ENCODE measurements at places on chromosomes 16 and 17. TPM values are rescaled to one million over a fixed set of nuclear protein-coding genes. Genes with fewer than 3 reads are reported as not detected.

DNA sequence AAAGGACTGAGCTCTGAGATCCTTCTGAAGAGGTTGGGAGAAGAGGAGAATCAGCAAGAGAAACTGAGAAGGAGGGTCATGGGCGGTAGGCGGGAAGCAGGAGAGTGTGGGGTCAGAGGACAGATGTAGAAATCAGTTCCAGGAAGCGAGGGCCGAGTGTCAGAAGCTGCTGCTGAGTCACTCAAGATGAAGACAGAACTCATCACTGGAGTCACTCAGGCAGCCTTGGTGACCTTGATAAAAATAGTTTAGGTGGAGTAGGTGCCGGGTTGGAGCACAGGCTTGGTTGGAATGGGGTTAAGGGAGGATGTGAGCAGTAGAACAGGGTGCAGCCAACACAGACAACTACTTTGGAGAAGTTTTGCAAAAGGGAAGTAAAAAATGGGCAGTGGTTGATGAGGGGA lies 6.1 kb upstream of the ITGAM start:
- H3K4me3 ChIP-seq = no peak overlapping the region
- no peaks in the 10 kb centered on the region for H3K36me3 ChIP-seq
- peaks cover 2% of the 10 kb centered on the region for H3K27me3 ChIP-seq
- DNase-seq = no peak
- no peaks in the 10 kb centered on the region for H3K4me1 ChIP-seq

DNA sequence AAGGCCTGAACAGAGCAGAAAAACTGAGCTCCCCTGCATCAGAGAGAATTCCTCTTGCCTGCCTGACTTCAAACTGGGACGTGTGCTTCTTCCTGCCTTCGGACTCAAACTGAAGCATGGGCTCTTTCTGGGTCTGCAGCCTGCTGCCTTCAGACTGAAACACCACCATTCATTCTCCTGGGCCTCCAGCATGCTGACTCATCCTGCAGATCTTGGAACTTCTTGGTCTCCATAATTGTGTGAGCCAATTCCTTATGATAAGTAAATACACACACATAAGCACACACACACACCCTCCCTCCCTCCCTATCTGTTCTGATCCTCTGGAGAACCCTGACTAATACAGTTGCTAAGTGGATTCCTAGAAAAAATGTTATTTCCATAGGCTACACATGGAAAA lies 874.3 kb upstream of the EEF2KMT start:
- DNase-seq = no peak
- H3K27ac ChIP-seq = no peak overlapping the region
- H3K27me3 ChIP-seq = no peaks in the 10 kb centered on the region
- no peaks in the 10 kb centered on the region for H3K36me3 ChIP-seq

DNA sequence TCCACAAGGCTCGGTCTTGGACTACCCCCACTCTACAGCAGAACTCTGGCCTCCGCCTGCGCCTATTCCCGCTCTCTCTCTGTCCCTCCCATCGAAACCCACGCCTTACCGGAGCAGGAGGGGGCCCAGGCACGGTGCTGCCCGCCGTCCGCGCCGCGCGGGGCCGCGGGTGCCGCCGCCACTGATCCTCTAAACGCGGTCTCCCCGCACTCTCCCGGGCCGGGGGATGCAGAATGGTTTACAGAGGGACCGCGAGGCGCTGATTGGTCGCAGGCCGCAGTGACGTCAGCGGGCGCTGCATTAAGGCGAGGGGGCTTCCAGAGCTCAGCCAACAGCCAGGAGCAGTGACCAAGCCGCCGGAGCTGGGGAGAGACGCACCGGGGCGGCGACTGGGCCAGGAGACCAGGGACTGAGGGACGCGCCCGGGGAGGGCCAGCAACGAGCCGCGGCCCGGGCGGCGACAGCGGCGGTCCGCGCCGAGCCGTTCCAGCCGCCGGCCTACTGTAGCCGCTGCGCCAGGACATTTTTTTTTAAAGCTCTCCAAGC lies 747 bp upstream of the LHX1 start:
- peak overlapping the region; percentile 13 for H3K4me3 ChIP-seq
- peaks cover 6% of the 10 kb centered on the region for H3K4me1 ChIP-seq
- DNase-seq = no peak
- H3K36me3 ChIP-seq = no peaks in the 10 kb centered on the region
- H3K27ac ChIP-seq = no peak overlapping the region
- peaks cover 98% of the 10 kb centered on the region for H3K27me3 ChIP-seq

GRCh38 chr17:49779739-49780231 lies 8.7 kb upstream of the KAT7 start:
- peaks cover 2% of the 10 kb centered on the region for H3K27me3 ChIP-seq
- no peaks in the 10 kb centered on the region for H3K36me3 ChIP-seq
- no peak overlapping the region for H3K27ac ChIP-seq
- no peak overlapping the region for H3K4me3 ChIP-seq
- H3K4me1 ChIP-seq = no peaks in the 10 kb centered on the region

The UMOD gene
- polyA plus RNA-seq = not detected

Data from IMR-90 (cell line).